ENCODE measurements at places on chromosomes 2 and 18. TPM values are rescaled to one million over a fixed set of nuclear protein-coding genes. Genes with fewer than 3 reads are reported as not detected.

The FOXI3 gene
- total RNA-seq = not detected

The CACNB4 gene
- total RNA-seq = 2.3 TPM

The ZNG1B gene
- total RNA-seq = 25.9 TPM

The PLEK gene
- under 0.01 TPM for total RNA-seq

The NAT8 gene
- total RNA-seq = not detected

The GRB14 gene
- total RNA-seq = 12.8 TPM

The VPS54 gene
- 22.8 TPM for total RNA-seq

The SERPINB8 gene
- total RNA-seq = 14.4 TPM

The SLC23A3 gene
- 1.7 TPM for total RNA-seq

The CENPA gene
- 17.4 TPM for total RNA-seq
